ENCODE measurements at places on chromosomes 16 and 17. TPM values are rescaled to one million over a fixed set of nuclear protein-coding genes. Genes with fewer than 3 reads are reported as not detected.
A peak's percentile ranks its signal among the peaks of the same experiment; 100 is the strongest.

The SDR42E1 gene
- total RNA-seq, result 0.93 TPM

GRCh38 chr17:2710071-2710802 is 1.3 kb downstream of the CLUH start:
- peak overlapping the region; percentile 20 for H3K27ac ChIP-seq
- H3K27me3 ChIP-seq, result no peaks in the 10 kb centered on the region
- no peak for DNase-seq
- H3K36me3 ChIP-seq, result peaks cover under 1% of the 10 kb centered on the region
- H3K4me3 ChIP-seq, result peak overlapping the region; percentile 70

DNA sequence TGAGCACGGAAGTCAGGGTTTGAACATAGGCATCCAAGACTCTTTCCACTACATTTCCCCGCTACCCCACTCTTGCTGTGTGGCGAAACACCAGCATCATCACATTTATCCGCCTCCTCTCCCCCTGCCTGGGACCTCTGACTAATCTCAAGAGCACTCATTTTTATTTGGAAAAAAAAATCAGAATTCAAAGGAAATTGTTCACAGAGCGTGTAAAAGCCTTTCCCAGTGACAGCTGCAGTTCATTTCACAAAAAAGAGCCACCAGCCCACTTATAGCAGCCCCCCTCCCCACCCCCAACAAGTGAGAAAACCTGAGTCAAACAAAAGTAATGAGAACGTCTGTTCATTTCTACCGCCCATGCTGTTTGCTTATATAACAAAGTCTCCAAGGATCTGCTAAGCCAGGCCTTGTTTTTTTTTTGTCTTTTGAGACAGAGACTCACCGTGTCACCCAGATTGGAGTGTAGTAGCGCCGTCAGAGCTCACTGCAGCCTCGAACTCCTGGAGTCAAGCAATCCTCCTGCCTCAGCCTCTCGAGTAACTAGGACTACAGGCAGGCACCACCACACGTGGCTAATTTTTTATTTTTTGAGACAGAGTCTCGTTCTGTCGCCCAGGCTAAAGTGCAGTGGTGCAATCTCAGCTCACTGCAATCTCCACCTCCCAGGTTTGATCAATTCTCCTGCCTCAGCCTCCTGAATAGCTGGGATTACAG is 48.3 kb upstream of the HAPSTR1 start:
- no peak for DNase-seq
- no peak overlapping the region for H3K27ac ChIP-seq
- H3K27me3 ChIP-seq, result no peaks in the 10 kb centered on the region
- no peaks in the 10 kb centered on the region for H3K36me3 ChIP-seq
- no peaks in the 10 kb centered on the region for H3K4me1 ChIP-seq

The TNFSF13 gene
- 2.2 TPM for total RNA-seq

DNA sequence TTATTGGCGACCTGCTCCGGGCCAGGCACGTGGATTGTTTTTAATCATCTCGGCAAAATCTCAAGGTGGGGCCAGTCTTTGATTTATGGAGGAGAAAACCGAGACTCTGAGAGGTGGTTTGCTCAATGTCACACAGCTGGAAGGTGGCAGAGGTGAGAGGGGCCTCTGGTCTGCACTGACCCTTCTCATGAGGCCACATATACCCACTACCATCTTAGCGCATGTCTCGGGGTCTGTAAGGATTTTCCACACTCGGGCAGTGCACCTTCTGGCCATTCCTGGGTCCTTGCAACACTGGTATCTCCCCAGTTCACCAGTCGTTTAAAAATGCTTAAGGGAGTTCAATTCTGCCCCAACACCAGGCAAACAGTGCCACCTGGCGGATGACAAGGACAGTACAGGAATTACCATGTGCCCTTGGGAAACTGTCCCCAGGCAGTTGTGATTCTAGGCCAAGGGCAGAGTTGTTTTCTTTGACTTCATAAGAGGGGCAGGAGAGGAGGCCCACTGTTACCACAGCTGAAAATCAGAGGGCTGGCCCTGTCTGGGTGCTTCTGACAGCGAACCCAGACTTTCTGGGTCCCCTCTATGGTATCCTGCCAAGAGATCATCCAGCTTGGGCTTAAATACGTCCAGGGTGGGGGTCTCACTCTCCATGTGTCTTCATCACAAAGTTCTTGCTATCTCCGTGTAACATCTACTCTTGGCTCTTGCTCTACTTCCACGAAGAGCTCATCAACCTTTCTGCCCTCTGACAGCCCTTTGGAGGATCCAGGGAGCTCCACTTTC is 39.4 kb upstream of the RAI1 start:
- no peak overlapping the region for H3K4me3 ChIP-seq
- peaks cover 4% of the 10 kb centered on the region for H3K27me3 ChIP-seq
- peaks cover 8% of the 10 kb centered on the region for H3K4me1 ChIP-seq
- DNase-seq, result peak; percentile 80
- no peaks in the 10 kb centered on the region for H3K36me3 ChIP-seq

The PITPNM3 gene
- total RNA-seq, result 2.1 TPM

GRCh38 chr17:17768424-17769088 is 68.2 kb downstream of the SREBF1 start:
- peaks cover 89% of the 10 kb centered on the region for H3K4me1 ChIP-seq
- H3K4me3 ChIP-seq, result no peak overlapping the region
- no peak for DNase-seq
- H3K36me3 ChIP-seq, result no peaks in the 10 kb centered on the region

DNA sequence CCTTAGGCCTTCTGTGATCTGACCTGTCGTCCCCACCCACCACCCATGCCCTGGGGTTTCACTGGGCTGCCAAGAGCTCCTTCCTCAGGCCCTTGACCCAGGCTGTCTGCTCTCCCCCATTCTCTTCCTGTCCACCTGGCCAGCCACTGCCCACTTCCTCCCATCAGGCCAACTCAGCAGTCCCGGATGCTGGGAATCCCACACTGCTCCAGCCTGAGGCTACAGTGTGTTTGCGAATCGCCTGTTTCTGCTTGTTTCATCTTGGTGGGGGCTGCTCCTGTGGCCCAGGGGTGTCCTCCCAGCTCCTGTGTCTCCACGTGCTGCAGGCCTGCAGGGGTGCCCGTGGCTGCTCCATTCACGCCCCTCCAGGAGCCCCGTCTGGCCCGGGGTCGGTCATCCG is 839 bp upstream of the METRN start:
- no peaks in the 10 kb centered on the region for H3K36me3 ChIP-seq
- H3K4me1 ChIP-seq, result peaks cover 64% of the 10 kb centered on the region
- no peak overlapping the region for H3K27ac ChIP-seq
- no peak overlapping the region for H3K4me3 ChIP-seq
- DNase-seq, result no peak
- H3K27me3 ChIP-seq, result peaks cover 46% of the 10 kb centered on the region

DNA sequence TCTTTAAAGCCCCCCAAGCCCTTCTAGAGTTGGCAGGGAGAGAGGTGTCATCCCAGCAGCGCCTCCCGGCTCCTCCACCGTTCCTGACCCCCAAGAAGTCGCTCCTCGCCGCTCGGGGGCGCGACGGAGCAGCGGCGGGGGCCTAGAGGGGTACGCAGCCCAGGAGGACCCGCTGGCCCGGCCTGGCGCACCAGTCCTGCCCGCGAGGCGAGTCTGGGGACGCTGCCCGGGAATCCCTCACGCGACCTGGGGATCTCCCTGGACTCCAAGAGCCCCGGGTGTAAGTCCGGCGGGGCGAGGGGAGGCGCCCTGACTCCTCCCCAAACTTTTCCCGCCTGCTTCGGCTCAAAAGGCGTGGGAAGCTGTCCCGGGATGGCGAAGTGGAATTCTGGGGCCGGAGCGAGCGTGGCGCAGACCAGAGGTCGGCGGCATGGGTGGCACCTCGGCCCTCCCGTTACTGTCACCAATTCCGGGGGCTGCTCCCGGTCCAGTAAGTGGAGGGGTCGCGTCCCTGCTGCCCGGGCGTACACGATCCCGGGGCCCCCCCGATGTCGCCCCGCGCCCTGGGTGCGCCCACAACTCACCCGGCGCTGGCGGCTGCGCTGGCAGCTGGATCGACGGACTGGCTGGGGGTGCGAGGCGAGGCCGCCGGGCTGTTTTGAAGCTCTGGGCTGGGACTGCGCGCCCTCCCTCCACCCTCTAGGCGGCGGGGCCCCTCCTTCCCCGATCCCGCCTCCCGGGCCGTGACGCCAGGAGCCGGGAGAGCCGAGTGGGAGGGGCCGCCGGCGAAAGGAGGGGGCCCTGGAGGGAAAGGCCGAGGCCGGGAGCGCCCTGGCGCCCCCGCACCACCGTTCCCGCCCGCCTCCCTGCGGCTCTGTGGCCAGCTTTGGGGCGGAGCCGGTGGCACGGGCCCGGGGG is at the start of gene EMP2:
EMP2 (minus strand) TSS at position 634 of the 918 bp plus-strand sequence. CDS start 32,981 bp downstream, outside the sequence.
- H3K4me1 ChIP-seq, result peaks cover 51% of the 10 kb centered on the region
- peak within 1 kb of the TSS; percentile 83 for H3K4me3 ChIP-seq
- H3K27ac ChIP-seq, result peak within 1 kb of the TSS; percentile 93
- no peaks in the 10 kb centered on the region for H3K27me3 ChIP-seq

GRCh38 chr17:57242148-57242547 is 14.2 kb upstream of the MSI2 start:
- H3K4me3 ChIP-seq, result no peak overlapping the region
- peak; percentile 37 for DNase-seq
- H3K4me1 ChIP-seq, result peaks cover 9% of the 10 kb centered on the region
- H3K27me3 ChIP-seq, result peaks cover 7% of the 10 kb centered on the region
- no peak overlapping the region for H3K27ac ChIP-seq

GRCh38 chr17:40810494-40810893 is 10.7 kb upstream of the KRT28 start:
- H3K27ac ChIP-seq, result peak overlapping the region; percentile 47
- no peaks in the 10 kb centered on the region for H3K36me3 ChIP-seq
- H3K4me1 ChIP-seq, result no peaks in the 10 kb centered on the region
- peaks cover 17% of the 10 kb centered on the region for H3K27me3 ChIP-seq
- H3K4me3 ChIP-seq, result no peak overlapping the region
- DNase-seq, result no peak

The CCL16 gene
- total RNA-seq, result 0.22 TPM

- H3K4me1 ChIP-seq, result no peaks in the 10 kb centered on the region
- no peaks in the 10 kb centered on the region for H3K36me3 ChIP-seq
- H3K27me3 ChIP-seq, result peaks cover 20% of the 10 kb centered on the region
Measured at GRCh38 chr16:51243936-51244436, 92.9 kb upstream of the SALL1 start.

GRCh38 chr17:30586818-30587595 is 109.8 kb downstream of the GOSR1 start:
- no peak overlapping the region for H3K27ac ChIP-seq
- no peaks in the 10 kb centered on the region for H3K4me1 ChIP-seq
- no peak for DNase-seq
- H3K36me3 ChIP-seq, result no peaks in the 10 kb centered on the region
- H3K27me3 ChIP-seq, result no peaks in the 10 kb centered on the region

DNA sequence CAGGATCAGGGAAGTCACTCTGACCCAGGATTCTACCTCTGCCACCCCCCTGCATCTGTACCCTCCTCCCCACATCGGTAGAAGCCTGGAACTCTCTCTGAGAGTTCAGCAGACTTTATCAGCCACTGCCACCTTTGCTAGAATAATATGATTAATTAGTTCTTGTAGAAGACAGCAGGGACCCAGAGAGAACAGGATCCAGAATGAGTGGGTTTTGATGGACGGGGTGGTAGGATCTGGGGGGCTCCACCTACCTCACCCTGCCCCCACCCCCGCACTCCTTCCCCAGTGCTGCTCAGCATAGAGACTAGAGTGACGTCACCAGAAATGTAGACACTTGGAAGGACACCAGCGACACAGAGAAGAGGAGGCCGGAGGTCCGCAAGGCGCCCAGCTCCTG is 33.5 kb downstream of the ABCC6 start:
- no peaks in the 10 kb centered on the region for H3K36me3 ChIP-seq
- no peak for DNase-seq
- peaks cover 2% of the 10 kb centered on the region for H3K27me3 ChIP-seq
- no peaks in the 10 kb centered on the region for H3K4me1 ChIP-seq
- no peak overlapping the region for H3K4me3 ChIP-seq

- H3K4me3 ChIP-seq, result no peak overlapping the region
- no peaks in the 10 kb centered on the region for H3K36me3 ChIP-seq
- no peak overlapping the region for H3K27ac ChIP-seq
- peaks cover 12% of the 10 kb centered on the region for H3K4me1 ChIP-seq
- H3K27me3 ChIP-seq, result peaks cover 5% of the 10 kb centered on the region
Measured at GRCh38 chr16:88326611-88327485, 55.9 kb upstream of the ZNF469 start.

- no peaks in the 10 kb centered on the region for H3K36me3 ChIP-seq
- no peaks in the 10 kb centered on the region for H3K4me1 ChIP-seq
- DNase-seq, result no peak
- H3K27me3 ChIP-seq, result no peaks in the 10 kb centered on the region
Measured at GRCh38 chr16:19299565-19299964, 14.0 kb downstream of the CLEC19A start.

All from muscle of leg (tissue), 16 donors.